ENCODE measurements at places on chromosomes 6 and 20.

DNA sequence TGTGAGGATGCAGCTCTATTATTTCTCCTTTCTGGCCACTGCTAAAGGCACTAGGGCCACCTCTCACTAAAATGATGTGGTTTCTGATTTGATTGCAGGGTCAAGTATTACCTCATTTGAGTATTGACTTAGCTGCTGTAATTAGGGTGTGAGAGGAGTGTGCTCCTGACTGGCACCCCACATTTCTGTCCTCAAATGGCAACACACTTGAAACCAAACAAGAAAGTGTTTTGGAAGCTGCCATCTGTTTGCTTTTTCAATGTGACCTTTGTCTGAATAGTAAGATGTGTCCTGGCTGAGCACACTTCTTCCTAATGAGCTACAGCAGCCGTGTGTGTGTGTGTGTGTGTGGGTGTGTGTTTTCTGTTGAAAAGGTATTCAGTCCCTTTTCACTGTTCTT, 62.8 kb upstream of the SCP2D1 start:
- DNase-seq = no peak

DNA sequence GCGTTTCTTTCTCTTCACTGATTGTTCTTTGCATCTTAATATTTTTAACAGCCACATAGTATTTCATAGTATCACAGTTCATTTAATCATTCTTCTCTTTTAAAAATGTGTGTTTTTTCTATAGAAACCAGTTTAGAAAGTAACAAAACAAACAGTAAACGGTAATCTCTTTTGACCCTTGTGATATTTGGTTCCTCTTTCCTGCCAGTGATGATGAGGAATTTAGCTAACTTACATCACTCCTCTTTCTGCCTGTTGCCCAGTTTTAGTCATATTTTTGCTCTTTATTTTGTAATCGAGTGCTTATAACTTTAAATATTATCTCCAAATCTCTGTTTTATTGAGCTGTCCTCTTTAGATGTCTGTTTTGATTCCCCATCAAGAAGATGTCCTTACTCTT, 38.1 kb upstream of the ZBTB24 start:
- DNase-seq = no peak

DNA sequence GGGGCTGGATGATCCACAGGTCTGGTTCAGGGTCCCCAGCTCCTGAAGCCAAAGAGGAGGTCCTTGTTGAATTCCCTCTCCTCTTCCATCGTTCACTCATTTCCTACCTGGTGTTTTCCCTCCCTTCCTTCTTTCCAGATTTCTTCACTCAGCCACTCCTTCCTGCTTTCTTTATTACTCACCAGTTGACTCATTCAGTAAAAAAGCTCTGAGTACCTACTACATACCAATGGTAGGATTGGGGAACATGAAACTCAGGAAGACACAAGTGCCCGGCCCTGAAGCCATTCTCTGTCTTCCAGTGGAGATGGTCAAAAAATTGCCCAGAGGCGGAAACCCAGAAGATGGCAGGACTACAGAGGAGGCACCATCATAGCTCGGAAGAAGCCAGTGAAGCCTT, 11.9 kb upstream of the NSFL1C start:
- DNase-seq = no peak

DNA sequence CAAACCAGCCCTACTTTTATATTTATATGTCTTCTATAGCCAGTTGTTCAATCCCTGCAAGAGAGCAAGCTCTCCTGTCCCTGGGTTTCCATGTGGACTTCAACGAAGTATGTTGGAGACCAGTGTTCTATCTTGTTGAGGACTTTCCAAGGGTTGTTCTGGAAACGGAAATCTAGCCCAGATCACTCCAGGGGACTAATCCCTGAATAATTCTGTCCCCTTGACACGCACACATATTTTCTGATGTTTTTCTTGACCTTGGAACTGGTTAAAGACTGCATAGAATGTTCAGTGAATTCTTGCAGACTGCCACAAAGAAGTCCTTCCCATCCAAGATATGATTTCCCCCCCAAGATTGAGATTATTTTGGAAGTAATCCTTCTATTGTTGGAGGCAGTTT, 9.5 kb upstream of the MYLK2 start:
- no peak for DNase-seq

DNA sequence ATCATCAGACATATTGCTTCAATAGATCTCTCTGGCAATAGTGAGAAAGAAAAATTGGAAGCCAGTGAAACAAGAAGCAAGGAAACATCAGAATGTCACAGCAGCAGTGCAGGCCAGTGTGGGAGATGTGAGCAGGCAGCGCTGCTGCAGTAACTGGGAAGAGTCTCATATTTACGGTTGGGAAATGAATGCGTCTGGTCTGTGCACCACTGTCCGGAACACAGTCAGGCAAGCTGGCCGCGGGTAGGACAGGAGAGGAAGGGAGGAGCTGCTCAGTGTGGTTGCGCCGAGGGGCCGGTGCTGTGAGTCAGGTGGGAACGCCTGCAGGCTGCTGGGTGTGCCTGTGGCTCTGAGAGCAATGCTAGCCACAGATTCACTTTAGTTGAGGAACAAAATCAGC, 6.4 kb upstream of the PSMG4 start:
- DNase-seq = no peak

All from D721Med (cell line).